ENCODE measurements at places on chromosomes 7 and 10. TPM values are rescaled to one million over a fixed set of nuclear protein-coding genes. Genes with fewer than 3 reads are reported as not detected.

FAM237B gene
- not detected for polyA plus RNA-seq

SPRN gene
- not detected for polyA plus RNA-seq

VAX1 gene
- not detected for polyA plus RNA-seq

SEMA3D gene
- not detected for polyA plus RNA-seq

WNT2 gene
- not detected for polyA plus RNA-seq

LHFPL3 gene
- not detected for polyA plus RNA-seq

Data from CD14-positive monocyte (primary cell).